ENCODE measurements at places on chromosomes 16 and 17. TPM values are rescaled to one million over a fixed set of nuclear protein-coding genes. Genes with fewer than 3 reads are reported as not detected.

DNA sequence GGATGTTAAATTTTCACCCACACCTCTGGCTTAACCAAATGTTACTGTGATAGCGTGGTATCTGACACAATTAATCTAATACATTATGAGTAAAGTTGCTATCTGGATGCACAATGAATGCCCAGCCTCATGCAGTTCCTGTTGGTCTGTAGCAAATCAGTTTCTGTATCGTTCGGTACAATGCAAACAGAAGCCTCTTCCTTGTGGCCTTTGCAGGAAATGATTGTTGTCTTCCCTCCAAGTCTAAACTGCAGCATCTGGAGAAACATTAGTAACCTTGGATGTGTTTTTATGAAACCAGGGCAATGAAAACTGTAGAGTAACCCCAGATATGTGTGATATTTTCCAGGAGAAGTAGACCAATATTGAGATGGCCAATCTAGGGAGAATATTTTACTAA, 46.8 kb downstream of the CYB561 start:
- H3K4me3 ChIP-seq: no peak overlapping the region
- no peaks in the 10 kb centered on the region for H3K4me1 ChIP-seq
- no peaks in the 10 kb centered on the region for H3K27me3 ChIP-seq

GRCh38 chr17:55427587-55427882, 5.9 kb upstream of the MMD start:
- no peak overlapping the region for H3K27ac ChIP-seq
- H3K36me3 ChIP-seq: no peaks in the 10 kb centered on the region
- no peak for DNase-seq
- peaks cover 3% of the 10 kb centered on the region for H3K4me1 ChIP-seq

The TERB1 gene
- polyA plus RNA-seq: not detected

DNA sequence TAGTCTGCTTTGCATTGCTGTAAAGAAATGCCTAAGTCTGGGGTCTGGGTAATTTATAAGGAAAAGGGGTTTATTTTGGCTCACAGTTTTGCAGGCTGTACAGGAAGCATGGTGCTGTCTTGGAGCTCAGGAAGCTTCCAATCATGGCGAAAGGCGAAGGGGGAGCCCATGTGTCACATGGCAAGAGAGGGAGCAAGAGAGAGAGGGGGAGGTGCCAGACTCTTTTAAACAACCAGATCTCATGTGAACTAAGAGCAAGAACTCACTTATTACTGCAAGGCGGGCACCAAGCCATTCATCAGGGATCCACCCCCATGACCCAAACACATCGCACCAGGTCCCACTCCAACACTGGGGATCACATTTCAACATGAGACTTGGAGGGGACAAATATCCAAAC, 148.2 kb upstream of the HS3ST2 start:
- no peaks in the 10 kb centered on the region for H3K36me3 ChIP-seq
- no peak overlapping the region for H3K27ac ChIP-seq
- H3K4me3 ChIP-seq: no peak overlapping the region
- no peaks in the 10 kb centered on the region for H3K4me1 ChIP-seq
- peaks cover 3% of the 10 kb centered on the region for H3K27me3 ChIP-seq

The ZNF423 gene
- 1.7 TPM for polyA plus RNA-seq

DNA sequence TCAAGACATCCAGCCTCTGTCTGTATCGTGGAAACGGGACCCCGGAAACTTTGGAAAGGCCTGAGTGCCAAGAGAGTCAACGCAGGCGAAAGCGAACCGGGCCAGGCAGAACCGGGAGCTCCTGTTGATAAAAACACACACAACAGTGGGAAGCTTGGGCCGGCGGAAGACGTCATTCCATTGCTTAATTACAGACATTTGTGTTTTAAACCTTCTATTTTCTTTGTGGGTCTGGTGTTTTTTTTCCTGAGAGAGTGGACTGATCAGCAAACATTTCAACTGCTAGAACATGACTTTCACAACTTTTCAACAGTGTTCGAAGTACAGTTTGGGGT, 878 bp upstream of the RNF157 start:
- peak overlapping the region; percentile 72 for H3K4me3 ChIP-seq
- H3K27ac ChIP-seq: no peak overlapping the region
- no peaks in the 10 kb centered on the region for H3K27me3 ChIP-seq
- DNase-seq: no peak
- H3K36me3 ChIP-seq: no peaks in the 10 kb centered on the region
- H3K4me1 ChIP-seq: peaks cover 15% of the 10 kb centered on the region

GRCh38 chr17:71080937-71081336, 911.6 kb downstream of the KCNJ2 start:
- H3K36me3 ChIP-seq: no peaks in the 10 kb centered on the region
- no peak for DNase-seq
- H3K4me3 ChIP-seq: no peak overlapping the region
- no peaks in the 10 kb centered on the region for H3K4me1 ChIP-seq
- no peak overlapping the region for H3K27ac ChIP-seq

GRCh38 chr17:42387661-42388380, 421 bp downstream of the STAT3 start:
- H3K27ac ChIP-seq: peak overlapping the region; percentile 98

The FNDC8 gene
- polyA plus RNA-seq: not detected

DNA sequence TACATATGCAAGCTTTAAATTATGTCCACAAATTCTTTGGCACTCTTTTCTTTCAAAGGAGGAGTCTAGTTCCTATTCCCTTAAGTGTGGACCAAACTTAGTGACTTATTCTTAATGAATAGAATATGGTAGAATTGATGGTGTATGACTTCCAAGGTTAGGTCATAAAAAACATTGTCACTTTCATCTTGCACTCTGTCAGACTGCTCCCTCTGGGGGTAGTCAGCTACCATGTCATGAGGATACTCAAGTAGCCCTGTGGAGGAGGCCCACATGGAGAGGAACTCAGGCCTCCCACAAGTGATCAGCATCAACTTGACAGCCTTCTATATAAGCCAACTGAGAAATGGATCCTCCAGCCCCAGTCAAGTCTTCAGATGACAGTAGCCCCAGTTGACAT, 58.0 kb upstream of the SCNN1B start:
- DNase-seq: no peak
- H3K27me3 ChIP-seq: no peaks in the 10 kb centered on the region
- no peak overlapping the region for H3K27ac ChIP-seq
- no peaks in the 10 kb centered on the region for H3K4me1 ChIP-seq
- no peaks in the 10 kb centered on the region for H3K36me3 ChIP-seq

The LHX1 gene
- not detected for polyA plus RNA-seq

DNA sequence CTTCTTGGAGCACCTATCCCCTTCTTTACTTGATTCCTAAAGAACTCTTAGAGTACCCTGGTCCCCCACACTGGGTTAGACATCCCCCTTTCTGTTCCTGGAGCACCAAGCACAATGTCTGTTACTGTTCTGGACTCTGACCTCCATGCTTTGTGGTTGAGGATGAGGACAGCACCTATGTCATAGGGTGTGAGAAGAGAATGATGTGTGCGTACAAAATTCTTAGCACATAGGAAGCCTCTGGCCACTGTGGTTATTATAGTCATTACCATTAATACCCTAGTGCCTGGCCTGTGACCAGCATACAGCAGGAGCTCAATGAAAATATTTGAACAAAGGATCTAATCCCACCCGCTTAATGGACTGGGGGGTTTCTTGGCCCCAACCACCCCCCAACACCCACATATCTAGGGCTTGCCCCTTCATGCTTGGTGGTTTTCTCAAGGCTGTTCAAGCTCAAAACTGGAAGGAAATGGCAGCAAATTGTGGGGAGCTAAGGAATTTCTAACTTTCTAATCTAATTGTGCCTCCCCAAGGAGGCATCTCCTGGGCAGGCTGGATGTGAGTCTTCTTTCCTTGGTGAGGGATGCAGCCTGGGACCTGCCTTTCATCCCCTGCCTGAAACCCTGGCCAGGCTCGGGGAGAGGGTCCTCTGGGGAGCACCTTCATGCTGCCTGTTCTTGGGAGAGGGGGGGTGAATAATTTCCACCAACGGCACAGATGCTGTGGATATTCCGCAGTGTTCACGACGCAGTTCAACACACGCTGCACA, 1.5 kb upstream of the CMIP start:
- no peak overlapping the region for H3K4me3 ChIP-seq
- no peak overlapping the region for H3K27ac ChIP-seq
- no peaks in the 10 kb centered on the region for H3K27me3 ChIP-seq
- DNase-seq: no peak
